ENCODE measurements at places on chromosomes 12 and 14.

DNA sequence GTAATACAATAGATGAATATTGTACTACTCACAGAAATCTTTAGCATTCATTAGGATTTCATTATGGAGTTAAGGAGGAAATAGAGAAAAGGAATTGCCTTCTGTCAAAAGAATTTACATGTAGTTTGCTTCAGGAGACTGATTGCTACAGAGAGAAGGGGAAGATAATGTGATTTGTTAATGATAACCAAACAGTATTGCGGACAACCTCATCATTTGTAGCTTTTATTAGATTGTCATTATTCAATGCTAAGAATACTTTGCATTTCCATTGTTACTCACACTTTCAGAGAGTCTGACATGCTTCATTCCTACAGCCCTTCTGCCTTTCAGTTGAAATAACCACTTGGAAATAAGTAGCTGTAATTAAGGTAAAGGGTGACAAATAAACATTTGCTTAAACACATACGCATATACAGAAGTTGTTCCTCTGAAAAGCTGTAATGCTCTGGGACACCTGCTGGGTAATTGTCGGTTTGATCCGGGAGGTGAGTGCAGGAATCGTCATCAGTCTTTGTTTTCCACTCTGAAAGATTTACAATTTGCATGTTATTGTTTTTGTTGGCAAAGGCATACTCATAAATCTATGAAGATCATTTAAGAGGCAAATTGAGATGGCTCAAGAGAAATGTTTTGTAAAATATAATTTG is 600.2 kb downstream of the TRHDE start:
- no peak for DNase-seq

DNA sequence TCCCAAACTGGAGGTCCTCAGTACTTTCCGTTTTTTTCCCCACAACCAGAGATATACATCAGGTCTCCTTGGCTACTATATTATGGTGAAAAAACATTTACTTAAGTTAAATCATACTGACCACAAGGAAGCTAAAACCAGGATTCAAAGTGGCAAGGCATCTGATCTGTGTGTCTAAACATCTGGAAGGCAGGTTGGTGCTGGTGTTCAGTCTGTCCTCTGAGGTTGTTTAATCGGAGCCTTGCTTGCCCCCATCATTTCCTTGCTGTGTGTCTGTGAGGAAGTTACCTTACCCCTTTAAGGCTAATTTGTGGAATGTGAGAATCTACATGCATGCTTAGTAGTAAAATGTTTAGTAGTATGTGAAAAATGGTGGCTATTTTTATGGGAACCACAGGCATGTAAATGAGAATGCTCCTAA is 75.6 kb downstream of the GALNT4 start:
- no peak for DNase-seq

GRCh38 chr14:49816844-49817243 is 35.7 kb downstream of the NEMF start:
- no peak for DNase-seq

DNA sequence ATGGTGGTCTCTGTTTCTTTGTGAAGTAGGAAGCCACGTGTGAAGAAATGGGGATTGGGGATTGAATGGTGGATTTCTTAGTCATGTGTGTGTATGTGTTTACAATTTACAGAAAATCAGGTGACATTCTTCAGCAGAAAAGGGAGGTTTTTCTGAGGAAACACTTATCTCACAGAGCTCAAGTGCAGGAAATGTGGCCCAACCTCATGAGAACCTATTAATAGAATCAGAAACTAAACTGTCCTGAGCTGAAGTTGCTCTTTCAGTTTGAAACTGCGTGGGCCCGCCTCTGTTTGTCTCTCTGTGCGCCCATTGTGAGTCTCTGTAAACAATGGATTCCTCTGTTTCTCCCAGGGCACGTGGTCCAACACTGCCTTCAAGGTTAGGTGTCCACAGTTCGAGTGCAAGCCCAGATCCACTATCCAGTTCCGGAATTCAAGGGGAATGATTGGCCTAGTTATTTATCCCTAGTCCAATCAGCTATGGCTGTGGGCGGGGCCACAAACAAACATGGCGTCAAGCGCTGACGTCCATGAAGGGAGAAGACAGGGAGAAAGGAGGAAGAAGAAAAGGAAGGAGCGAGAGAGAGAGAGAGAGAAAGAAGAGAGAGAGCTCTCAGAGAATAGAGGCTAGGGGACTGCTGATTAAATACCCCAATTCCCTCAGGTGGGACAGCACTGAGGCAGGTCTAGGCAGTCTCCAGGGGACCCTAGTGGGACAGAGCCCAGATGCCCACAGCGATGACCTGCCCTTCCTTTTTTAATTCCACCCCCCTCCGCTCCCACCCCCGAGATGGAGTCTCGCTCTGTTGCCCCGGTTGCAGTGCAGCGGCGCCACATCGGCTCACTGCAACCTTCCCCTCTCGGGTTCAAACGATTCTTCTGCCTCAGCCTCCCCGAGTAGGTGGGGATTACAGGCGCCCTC is 31.4 kb upstream of the C12orf76 start:
- DNase-seq = no peak

DNA sequence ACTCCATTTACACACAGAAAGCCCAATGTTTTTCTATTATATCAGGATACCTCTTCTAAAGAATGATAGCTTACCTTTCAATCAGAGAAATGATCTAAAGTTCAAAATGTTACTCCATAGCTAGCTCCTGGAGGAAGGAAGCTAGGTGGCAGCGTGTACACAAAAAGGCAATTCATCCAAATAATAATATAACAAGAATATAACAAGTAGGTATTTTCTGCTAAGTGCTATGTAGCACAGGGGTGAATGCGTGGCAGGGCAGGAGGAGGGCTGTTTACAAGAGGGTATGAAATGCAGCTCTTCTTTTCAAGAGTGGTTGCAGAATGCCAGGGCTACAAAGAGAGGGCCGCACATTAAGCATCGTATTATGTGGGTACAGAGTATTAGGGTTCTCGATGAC is 663 bp upstream of the SNAPC1 start:
- DNase-seq = no peak

- no peak for DNase-seq
Observed at GRCh38 chr12:1630133-1630826, 1.2 kb downstream of the WNT5B start.

- DNase-seq = no peak
Observed at GRCh38 chr12:50689437-50689836, 74.5 kb upstream of the ATF1 start.

GRCh38 chr12:70258605-70259403 is 15.6 kb downstream of the CNOT2 start:
- DNase-seq = no peak

- DNase-seq = no peak
Observed at GRCh38 chr12:56933826-56934625, at the start of gene SDR9C7. SDR9C7 (minus strand) TSS chr12:56934408; CDS start chr12:56934261, 147 bp downstream.

- no peak for DNase-seq
Observed at GRCh38 chr12:82555699-82556098, 131.0 kb upstream of the TMTC2 start.

DNA sequence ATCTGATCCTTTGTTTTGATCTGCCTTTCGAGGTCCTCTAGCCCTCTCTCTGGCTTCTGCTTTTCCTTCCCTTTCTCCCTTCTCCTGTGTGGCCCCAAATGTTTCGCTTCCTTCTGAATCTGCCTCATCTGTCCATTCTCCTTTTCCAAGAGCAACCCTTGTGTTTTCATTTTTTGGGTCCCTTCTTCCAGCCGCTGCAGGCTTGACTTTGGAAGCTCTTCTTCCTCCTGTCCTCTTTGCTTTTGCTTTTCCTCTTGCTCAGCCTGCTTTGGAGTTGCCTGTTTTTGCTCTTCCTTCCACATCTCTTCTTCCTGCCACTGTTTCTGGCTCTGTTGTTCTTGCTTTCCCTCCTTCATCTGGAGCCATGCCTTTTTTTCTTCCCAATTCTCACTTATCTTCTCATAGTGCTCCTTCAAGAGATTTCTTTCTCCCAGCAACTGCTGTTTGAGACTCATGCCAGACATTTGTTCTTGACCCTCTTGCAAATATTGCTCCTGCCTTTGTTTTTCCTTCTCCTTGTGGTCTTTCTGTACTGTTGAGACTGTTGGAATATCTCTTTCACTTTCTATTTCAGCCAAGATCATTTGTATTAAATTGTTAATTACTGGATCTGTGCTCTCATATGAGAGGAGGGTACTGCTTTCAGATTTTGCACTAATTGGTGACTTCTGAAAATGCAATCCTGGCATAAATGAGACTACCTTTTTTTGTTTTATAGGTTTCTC is 42.4 kb downstream of the FAM186A start:
- DNase-seq = no peak

DNA sequence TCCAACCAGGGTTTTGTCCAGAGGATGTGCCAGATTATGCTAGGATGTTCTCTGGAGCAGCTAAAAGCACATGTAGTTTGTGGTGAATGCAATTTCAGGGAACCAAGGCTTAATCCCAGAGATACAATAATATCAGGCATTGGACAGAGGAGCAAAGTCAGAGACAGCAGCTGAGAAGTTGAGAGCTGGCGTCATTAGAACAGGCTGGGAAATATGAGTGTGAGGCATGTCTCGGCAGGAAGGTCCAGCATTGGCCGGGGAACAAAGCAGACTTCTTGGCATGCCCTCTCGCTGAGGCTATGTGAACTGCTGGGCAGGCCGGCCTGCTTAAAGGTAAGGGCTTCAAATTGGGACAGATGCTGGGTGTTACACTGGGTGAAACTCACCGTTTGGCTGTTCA is 125.4 kb downstream of the CAND1 start:
- peak; percentile 49 for DNase-seq

- DNase-seq = no peak
Observed at GRCh38 chr12:93914281-93914680, 234.1 kb upstream of the PLXNC1 start.

DNA sequence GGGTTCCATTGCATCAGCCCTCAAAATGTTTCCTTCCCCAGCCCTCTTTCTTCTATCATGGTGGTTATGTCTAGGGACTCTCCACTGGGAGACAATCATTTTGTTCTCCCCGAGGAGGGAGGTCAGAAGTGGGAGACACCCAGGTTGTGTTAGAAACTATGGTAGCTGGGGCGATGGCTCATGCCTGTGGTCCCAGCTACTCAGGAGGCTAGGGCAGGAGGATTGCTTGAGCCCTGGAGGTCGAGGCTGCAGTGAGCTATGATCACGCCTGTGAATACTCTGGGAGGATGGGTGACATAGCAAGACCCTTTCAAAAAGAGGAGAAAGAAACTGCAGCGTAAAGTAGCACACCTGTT is 13.0 kb upstream of the LRRC23 start:
- no peak for DNase-seq

DNA sequence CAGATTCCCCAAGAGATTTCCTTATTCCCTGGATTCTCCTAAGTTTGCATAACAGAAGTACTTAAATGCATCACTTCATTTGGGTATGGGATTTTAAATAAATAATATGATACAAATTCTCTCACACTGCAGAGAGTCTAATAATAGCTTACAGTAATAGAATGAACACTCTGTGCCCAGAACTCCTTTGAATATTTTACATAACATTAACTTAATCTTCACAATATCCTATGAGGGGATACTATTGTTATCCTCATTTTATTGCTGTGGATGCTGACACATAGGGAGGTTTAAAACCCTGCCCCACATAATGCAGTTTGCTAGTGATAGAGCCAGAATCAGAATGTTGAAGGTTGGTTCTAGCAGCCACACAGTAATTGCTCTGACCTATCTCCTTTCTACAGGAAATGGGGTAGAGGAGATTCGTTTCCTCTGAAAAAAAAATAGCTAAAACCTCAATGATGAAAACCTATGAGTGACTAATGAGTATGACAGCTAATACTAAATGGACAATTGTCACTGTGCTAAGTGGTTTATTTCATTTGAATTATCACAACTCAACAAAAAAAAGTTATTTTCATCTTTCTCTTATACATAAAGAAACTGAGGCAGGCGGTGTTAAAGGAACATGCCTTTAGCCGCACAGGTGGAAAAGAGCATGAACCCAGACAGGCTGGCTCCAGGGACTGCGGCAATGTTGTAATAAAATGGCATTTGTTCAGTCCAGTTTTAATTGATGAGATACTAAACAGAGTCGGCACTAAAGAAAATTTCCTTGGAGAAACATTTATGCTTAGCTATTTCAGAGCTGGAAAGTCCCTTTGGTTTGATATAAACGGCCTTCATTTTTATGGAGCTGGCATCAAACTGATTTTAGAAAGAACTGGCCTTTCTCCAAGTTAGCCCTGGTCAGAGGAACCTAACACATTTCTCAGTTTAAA is 880.9 kb downstream of the NRXN3 start:
- no peak for DNase-seq
